Choroid plexus epithelial cell (primary cell): ENCODE measurements at places on chromosomes 12 and 14.

GRCh38 chr12:119491814-119492213 lies 101.8 kb upstream of the TMEM233 start:
- no peak for DNase-seq

DNA sequence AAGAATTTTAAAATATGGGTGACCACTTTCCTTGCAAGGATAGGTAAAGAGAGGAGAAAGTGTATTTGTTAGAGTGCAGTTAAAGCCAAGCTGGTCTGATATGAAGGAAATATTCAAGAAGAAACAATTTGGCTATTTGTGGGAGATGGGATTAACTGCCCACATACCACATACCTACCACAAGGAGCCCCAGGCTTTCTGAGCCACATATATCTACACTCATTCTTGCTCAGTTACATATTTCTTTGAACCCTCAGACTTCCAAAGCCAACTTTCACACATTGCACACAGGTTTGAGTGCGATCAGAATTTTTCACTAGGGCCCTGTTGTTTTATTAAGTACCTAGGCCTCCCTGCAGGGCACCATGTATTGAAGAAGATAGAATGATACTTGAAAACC lies 330.2 kb downstream of the ZFP36L1 start:
- peak; percentile 53 for DNase-seq

DNA sequence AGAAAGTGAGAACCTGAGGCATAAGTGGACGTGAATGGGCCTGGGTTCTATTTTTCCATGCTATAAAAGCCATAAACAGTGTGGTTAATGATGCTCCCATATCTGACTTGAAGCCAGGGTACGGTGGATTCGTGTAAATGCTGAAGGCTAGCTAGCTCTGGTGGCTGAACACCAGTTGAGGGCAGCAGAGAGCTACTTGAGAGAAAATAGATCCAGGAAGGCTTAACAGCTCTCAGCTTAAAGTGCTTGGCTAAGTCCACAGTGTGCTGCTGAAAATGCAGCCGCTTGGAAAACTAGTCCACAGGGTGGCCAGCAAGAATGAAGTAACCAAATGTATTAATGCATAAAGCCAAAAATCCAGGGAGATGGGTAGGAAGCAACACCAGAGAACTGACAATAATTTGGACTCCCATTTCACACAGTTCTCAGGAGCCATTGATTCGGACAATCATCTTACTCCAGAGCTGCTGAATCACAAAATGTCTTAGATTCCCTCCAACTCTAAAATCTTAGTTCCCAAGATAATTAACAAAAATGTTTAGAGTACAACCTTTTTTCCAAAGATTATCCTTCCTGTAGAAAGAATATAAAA lies 15.0 kb upstream of the FOXG1 start:
- peak; percentile 82 for DNase-seq

DNA sequence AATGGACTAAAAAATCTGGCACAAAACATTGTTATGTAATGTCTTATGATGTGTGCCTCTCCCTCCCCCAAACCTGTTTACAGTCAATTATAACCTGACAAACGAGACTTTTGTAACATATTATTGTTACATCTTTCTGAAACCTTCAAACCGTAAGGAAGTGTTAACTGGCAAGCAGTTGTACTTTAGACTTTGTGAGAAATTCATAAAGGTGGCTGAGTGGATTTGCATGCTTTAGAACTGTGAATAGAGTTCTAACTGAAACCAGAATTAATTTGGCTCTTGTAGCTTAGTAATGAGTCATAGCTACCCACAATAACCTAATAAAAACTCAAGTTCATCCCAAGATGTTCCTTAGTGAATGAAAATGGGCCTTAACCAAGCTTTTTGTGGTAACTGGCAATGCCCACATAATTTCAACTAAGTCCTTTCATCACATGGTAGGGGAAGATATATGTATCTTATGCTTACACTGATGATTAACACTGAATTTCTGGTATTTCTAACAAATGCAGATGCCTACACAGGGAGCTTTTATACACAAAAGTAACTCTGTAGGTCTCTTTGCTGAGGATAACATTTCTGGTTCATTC lies 29.7 kb downstream of the RAD9B start:
- DNase-seq, result peak; percentile 45

GRCh38 chr14:100864960-100865681 lies 38.4 kb downstream of the RTL1 start:
- DNase-seq, result no peak

- DNase-seq, result no peak
Measured at GRCh38 chr12:39402922-39403321, 40.0 kb downstream of the KIF21A start.

- no peak for DNase-seq
Measured at GRCh38 chr12:132204063-132204792, 60.0 kb downstream of the NOC4L start.

DNA sequence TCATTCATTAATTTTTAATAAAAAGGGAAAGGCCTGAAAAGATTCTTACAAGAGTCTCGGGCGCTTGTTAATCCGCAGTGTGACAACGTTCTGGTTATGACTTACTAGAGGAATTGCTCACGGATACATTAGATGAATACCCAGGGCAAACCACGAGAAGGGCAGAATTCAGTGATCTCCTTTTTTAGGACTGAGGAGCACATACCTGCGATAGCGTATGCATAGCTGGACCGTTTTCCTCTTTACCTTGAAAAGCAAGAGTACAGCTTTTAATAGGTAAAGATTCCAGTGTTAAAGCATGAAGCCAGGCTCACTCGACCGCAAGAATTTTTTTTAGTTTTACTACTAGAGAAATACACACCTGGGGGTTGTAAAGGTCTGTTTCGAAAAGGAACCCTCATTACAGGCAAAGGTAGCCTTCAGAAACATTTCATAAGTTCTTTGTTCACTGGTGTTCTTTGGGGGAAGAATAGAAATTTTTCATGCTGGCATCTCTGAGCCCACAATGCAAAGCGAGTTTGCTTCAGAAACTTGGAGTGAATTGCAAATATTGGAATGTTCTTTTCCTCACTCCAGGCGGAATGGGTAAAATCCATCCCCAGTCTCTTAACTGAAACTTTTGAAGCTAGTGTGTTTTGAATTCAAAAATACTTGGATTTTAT lies 953 bp downstream of the MAPK1IP1L start:
- DNase-seq, result peak; percentile 47

DNA sequence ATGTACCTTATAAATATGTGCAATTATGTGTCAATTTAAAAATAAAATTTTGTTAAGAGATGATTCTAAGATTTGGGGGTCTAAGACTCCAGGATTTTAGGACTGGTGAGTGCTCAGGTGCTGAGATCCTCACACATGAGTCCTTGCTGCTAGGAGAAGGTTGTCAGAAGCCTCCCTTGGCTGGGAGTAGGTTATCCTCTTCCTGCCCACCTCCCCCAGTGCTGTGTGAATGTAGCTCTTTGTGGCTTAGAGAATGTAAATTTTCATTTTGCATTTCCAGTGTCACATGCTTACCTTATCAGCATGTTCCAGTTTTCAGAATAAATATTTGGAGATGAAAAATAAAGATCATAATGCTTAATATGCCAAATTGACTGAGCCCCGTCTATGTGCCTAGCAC lies 114.2 kb upstream of the MDM1 start:
- no peak for DNase-seq

- DNase-seq, result no peak
Measured at GRCh38 chr12:117119592-117120198, 20.5 kb upstream of the TESC start.

- no peak for DNase-seq
Measured at GRCh38 chr14:88682495-88683114, 110.1 kb downstream of the EML5 start.

- DNase-seq, result peak; percentile 93
Measured at GRCh38 chr12:79300199-79300568, 390.6 kb downstream of the PAWR start.

DNA sequence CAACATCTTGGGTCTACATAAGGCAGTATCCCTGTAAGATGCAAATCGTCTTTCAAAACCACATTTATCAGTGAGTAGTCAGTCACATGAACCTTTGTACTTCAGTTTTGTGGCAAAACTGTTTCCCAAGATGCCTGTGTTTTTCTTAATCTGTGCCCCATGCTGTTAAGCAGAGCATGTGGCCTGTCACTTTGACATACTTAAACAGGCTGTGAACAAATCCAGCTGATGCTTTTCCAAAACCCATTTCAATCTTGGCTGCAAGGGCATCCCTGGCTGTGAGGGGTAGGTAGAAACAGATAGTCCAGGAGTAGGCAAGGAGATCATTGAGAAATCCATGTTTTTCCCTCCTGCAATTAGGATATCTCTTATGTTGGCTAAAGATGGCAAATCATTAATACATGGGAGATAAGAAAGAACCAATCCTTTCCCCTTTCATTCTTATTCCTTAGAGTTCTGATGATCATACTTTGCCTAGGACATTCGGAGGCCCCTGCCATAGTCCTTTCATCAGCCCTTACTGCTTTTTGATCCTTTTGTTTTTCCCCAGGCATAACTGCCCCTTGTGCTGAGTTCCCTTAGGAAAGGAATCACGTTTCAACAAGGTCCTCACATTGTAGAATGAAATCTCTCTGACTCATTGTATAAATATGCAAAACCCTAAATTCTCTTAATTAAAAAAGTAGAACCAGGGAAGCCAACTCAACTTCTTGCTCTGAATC lies 121.1 kb upstream of the EEA1 start:
- DNase-seq, result peak; percentile 97

- no peak for DNase-seq
Measured at GRCh38 chr14:25699981-25700380, 650.0 kb upstream of the STXBP6 start.

DNA sequence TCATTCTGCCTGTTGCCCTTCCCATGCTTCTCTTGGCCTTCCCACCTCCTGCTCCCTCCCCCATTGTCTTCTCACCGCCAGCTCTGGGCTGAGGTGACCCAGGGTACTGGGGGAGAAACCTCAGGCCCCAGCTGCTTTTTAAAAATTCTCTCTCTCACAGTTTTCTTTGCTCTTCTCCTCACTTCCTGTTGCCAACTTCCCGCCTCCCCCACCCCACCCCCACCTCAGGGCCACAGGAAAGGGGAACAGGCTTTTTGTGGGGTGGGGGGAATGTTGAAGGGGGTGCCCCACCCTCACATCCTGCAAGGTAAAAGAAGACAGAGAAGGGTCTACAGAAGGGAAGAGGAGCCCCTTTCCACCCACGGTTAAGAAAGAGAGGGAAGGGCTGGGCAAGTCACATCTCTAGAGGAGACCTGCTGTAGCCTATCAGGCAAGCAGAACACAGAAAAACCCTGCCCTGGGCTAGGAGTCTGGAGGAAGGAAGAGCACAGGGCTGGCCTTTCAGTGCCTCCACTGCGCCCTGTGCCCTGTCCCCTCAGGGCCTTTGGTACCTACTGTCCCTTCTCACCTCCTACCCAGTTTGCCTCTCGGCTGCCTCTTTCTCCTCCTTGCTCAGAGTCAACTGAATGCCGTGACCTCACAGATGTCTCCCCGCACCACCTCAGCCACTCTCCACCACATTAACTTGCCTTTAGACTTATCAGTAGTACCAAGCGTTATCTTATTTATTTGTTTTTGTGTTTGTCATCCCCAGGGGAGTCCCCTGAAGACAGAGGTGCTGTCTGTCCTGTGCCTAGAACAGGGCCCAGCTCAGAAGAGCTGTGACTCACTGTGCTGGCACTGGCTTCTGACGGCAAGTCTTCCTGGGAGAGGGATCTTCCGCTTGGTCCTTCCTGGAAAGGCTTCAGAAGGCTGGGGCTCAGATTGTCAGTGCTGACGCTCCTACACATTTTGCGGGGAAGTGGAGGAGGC lies 1.7 kb downstream of the ARHGAP9 start:
- DNase-seq, result peak; percentile 31

DNA sequence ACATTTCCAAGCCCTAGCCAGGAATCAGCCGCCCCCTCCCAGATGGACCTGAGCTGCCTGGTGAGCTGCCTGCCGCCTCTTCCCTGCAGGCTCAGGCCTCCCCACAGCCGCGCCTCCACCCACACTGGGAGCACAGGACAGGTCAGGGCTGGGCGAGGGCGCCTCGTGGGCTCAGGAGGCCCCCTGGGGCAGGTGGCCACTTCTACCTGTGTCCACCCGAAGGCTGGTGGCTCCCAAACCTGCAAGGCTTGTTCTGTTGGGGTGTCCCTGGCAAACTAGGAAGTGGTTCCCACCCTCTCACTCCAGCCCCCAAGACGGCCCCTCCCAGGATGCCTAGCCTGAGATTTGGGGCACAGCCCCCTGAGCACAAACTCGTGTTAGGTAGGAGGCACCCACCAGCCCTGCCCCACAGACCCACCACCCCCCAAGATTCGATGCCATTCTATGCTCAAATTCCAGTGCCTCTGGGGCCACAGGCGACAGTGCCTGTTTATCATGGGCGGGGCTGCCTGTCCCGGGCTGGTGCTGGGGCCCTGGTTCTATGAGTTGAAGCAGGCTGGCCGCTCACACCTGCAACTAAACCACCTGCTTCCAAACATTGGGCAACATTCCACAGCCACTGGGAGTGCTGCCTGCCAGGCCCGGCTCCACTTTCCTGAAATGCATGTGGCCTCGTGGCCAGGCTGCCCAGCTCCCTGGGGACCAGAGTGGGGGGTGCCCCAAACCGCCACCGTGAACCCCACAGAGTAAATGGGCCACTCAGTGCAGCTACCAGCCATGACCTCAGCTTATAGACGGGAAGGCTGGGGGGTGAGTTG lies 6.8 kb downstream of the MMP17 start:
- DNase-seq, result no peak

GRCh38 chr12:95583933-95584332 lies 32.7 kb upstream of the USP44 start:
- no peak for DNase-seq

DNA sequence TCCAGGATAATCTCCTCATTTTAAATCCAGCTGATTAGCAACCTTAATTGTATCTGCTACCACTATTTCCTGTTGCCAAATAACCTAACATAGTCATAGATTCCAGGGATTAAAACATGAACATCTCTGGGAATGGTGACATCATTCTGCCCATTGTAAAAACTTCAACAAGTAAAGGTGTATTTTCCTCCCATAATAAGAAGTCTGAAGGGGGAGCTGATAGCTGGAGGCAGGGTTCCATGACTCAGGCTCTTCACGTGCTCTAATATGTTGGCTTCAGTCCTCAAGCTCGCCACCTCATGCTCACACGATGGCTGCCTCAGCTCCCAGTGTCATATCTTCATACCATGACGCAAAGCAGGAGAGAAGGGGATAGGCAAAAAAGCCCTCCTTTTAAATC lies 172.0 kb upstream of the VASH1 start:
- no peak for DNase-seq

DNA sequence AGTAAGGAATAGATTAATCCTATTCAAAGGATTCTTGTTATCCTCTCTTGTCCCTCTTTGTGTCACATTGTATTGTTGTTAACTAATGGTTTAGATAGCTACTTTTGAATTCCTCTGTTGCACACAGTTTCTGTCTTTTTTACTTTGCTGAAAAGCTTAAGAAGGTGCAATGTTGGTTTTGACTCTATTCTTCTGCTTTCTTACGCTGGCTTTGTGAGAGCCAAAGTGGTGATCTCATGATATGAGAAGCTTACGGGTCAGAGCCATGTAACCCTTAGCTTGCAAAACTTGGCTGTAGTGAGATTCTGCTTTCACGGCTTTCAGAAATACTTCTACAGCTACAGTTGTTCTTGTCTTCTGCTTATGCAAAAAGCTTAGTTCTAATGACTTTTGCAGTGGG lies 239.7 kb downstream of the TRHDE start:
- peak; percentile 92 for DNase-seq

DNA sequence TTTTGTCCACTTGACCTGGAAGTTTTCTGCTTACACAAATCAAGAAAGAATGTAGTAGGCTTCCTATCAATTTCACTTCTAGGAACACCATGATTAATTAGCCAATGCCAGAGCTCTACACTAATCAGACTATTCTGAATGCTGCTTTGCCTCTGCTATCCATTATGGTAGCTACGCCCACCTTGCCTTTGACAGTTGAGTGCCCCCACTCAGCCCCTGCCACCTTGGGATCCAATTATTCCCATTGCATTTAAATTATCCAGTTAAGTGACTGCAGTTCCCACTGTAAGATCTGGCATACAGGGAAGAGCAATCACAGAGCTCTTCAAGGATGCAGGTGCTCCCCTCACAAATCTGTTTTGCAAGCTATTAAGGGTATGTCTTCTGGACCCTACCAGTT lies 47.5 kb downstream of the FIGNL2 start:
- no peak for DNase-seq
